Large intestine (tissue), 12 donors: ENCODE measurements at places on chromosomes 16 and 17.

- no peak for DNase-seq
These were observed 14.4 kb downstream of the FA2H start for GRCh38 chr16:74760007-74760767.

DNA sequence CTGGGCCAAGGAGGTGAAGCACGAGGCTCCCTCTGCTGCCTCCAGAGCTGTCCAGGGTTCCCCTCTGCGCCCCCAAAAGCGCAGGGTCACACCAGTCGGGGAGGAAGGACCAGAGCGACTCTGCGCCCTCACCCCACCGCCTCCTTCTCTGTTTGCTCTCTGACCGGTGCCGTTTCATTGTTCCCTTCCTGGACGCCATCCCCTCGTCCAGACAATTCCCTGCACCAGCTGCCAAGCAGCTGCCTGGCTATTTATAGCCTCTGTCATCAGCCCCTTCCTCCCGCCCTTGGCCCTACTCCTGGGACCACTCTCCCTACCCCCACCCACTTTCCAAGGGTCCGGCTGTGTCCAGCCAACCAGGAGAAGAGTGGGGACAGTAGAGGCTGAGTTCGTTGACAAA is 68.8 kb upstream of the CREBBP start:
- DNase-seq = no peak

DNA sequence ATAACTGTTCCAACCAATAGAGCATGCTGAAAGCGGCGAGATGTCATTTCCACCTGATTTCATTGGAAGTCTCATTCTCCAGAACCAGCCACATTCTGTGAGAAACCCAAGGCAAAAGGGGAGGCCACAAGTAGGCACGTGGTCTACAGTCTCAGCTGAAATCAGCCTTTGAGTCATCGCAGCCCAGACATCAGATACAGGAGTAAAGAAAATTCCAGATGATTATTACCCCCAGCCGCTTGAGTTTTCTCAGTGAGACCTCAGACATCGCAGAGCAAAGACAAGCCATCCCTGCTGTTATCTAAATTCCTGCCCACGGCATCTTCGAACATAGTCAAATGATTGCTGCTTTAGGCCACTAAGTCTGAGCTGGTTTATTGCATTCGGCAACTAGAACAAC is 23.1 kb downstream of the STAT3 start:
- DNase-seq = peak; percentile 28

DNA sequence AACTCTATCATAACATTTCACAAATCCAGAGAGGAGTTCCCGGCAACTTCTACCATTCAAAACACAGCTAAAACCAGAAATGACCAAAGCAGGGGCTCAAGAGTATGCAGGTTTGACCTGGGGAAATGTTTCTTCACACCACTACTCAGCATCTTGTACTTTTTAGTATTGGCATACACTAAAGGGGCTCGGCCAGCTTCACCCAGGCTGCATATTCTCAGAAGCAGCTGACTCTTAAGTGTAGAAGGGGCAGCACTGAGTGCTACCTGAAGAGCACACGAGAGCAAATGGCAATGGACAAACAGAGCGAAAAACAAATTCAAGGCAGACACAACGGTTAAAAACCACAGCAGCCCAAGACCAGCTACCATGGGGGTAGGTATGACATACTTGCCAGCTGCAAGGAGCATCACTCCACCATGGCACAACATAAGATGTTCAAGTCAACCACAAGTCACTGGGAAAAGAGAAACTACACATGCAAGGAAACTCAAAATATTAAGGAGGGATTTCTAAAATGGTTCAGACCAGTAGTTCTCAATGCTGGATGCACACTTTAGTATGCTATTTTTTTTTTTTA is 34.4 kb downstream of the N4BP1 start:
- DNase-seq = no peak
